ENCODE measurements at places on chromosomes 1 and 21. TPM values are rescaled to one million over a fixed set of nuclear protein-coding genes. Genes with fewer than 3 reads are reported as not detected.

The CD53 gene
- 338 TPM for total RNA-seq

The RNU1-3 gene
- 3,010 TPM for total RNA-seq

The OPRD1 gene
- not detected for total RNA-seq

The MOB3C gene
- total RNA-seq = 27.8 TPM

The NEGR1 gene
- not detected for total RNA-seq

The DCDC2B gene
- not detected for total RNA-seq

The SMCP gene
- not detected for total RNA-seq

The HSPA6 gene
- total RNA-seq = 2.4 TPM

The SH3D21 gene
- 3.2 TPM for total RNA-seq

The FHAD1 gene
- total RNA-seq = not detected

The HSD3B1 gene
- total RNA-seq = not detected

The WNT9A gene
- total RNA-seq = 0.15 TPM

The TBX15 gene
- total RNA-seq = not detected

The CCDC30 gene
- 7.1 TPM for total RNA-seq

The LHX8 gene
- not detected for total RNA-seq

The CRYAA gene
- total RNA-seq = not detected

The ZNF593OS gene
- total RNA-seq = not detected
